HFFc6 (cell line): ENCODE measurements at places on chromosomes 6 and 20.

- H3K36me3 ChIP-seq = 0 out of 2 replicates have a peak, but pooled peaks cover 5% of the 10 kb centered on the region
- H3K27ac ChIP-seq = no peak overlapping the region
- DNase-seq = no peak
- no peak overlapping the region for H3K4me3 ChIP-seq
Measured at GRCh38 chr20:4073852-4074741, 58.7 kb upstream of the RNF24 start.

DNA sequence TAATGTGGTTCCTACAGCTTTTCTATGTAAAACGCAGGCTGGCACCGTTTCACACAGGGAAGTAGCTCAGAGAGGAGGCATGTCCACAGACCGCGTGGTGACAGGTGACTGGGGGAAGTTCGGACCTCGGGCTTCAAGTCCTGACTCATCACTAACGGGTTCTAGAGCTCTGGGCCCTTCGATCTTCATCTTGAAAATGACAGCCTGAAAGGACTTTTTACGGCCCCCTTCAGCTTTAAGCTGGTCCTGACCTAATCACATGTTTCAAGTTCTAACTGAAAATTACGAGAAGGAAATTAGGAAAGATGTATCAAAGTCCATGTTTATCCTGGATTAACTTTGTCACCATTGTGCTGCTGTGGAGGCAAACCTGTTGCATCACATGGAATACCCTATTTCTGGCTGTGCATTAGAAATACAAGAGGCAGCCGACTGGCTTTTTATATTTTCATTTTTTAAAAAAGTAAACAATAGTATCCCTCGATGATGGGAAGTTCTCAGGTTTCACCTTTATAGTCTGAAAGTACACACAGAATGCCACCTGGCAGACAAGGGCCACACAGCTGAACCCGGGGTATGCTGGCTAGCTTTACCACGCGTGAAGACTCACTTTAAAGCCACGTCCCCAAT, 2.0 kb downstream of the MAN1A1 start:
- H3K27me3 ChIP-seq = peaks cover 19% of the 10 kb centered on the region
- DNase-seq = no peak
- no peak overlapping the region for H3K27ac ChIP-seq
- H3K36me3 ChIP-seq = no peaks in the 10 kb centered on the region
- H3K4me3 ChIP-seq = peak overlapping the region; percentile 29

DNA sequence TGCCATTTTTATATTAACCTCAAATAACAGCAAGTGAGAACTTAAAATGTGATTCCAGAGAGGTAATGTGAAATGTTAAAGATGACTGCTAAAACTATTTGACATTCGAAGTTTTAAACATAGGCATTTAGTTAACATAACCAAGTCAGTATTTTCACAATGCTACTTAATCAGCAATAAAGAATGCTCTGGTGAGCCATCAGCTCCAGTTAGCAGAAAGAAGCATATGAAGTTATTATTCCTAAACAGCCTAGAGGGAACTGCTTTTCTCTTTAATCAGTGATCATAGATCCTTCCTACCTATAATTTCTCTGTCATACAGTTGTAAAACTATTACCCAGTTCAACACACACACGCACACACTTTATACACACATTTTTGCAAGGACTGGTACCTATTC, 60.1 kb downstream of the MMS22L start:
- H3K27ac ChIP-seq = no peak overlapping the region
- peaks cover 26% of the 10 kb centered on the region for H3K4me1 ChIP-seq
- H3K27me3 ChIP-seq = peaks cover 2% of the 10 kb centered on the region; the same call in 1 of the 2 replicates
- H3K4me3 ChIP-seq = no peak overlapping the region
- H3K36me3 ChIP-seq = no peaks in the 10 kb centered on the region

GRCh38 chr6:159969921-159970320, 1.0 kb downstream of the IGF2R start:
- H3K4me1 ChIP-seq = peaks cover 65% of the 10 kb centered on the region
- peak overlapping the region; percentile 95 for H3K27ac ChIP-seq
- no peaks in the 10 kb centered on the region; the same call in 1 of the 2 replicates for H3K27me3 ChIP-seq

DNA sequence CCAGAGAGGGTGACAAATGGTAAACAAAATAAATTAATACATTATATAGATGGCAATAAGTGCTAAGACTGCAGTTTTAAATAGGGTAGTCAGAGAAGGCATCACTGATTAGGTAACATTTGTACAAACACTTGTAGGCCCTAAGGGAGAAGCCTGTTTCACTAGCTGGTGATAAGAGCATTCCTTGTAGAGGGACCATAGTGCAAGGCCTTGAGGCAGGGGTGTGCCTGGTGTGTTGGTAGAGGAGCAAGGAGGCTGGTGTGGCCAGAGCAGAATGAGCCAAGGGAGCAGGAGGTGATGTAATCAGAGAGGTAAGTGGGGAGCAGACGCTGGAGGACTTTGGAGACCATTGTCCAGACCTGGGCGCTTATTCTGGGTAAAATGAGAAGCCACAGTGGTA, 70.7 kb downstream of the ANKRD6 start:
- H3K36me3 ChIP-seq = no peaks in the 10 kb centered on the region
- H3K4me3 ChIP-seq = no peak overlapping the region
- H3K4me1 ChIP-seq = no peaks in the 10 kb centered on the region
- no peak for DNase-seq
- H3K27ac ChIP-seq = no peak overlapping the region
- H3K27me3 ChIP-seq = peaks cover 6% of the 10 kb centered on the region

GRCh38 chr20:14845199-14846160, 508.1 kb upstream of the FLRT3 start:
- no peak for DNase-seq
- no peaks in the 10 kb centered on the region for H3K27me3 ChIP-seq
- no peaks in the 10 kb centered on the region for H3K36me3 ChIP-seq
- H3K27ac ChIP-seq = no peak overlapping the region
- no peak overlapping the region for H3K4me3 ChIP-seq
- H3K4me1 ChIP-seq = no peaks in the 10 kb centered on the region

GRCh38 chr20:8490076-8490830, 358.2 kb downstream of the PLCB1 start:
- no peak overlapping the region for H3K27ac ChIP-seq
- no peaks in the 10 kb centered on the region for H3K36me3 ChIP-seq
- no peaks in the 10 kb centered on the region for H3K27me3 ChIP-seq
- no peak overlapping the region for H3K4me3 ChIP-seq

DNA sequence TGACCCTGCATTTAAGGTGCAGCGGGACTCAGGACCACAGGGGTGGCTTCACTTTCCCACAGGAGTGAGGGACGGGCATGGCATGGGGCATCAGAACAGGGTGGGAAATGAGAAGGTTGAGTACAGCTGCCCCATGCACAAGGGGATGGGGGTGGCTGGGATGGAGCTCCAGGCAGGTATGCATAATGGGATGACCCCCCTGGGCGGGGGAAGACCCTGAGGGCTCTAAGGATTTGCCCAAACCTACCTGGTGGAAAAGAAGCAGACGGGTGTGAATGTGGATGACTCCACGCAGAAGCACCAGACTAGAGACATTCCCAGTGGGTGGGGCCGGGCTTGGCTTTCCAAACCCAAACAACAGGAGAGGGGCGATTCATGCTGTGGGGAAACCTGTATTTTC, 200.3 kb downstream of the SYNDIG1 start:
- H3K4me3 ChIP-seq = no peak overlapping the region
- peaks cover 46% of the 10 kb centered on the region for H3K4me1 ChIP-seq
- H3K27me3 ChIP-seq = peaks cover 11% of the 10 kb centered on the region
- DNase-seq = no peak
- no peaks in the 10 kb centered on the region for H3K36me3 ChIP-seq
- no peak overlapping the region; the same call in 1 of the 2 replicates for H3K27ac ChIP-seq

GRCh38 chr6:30357678-30358540, 13.0 kb downstream of the RPP21 start:
- peaks cover 36% of the 10 kb centered on the region for H3K27me3 ChIP-seq
- H3K4me3 ChIP-seq = peak overlapping the region; percentile 84
- H3K4me1 ChIP-seq = peaks cover 10% of the 10 kb centered on the region; the same call in 1 of the 2 replicates
- no peak overlapping the region for H3K27ac ChIP-seq
- no peaks in the 10 kb centered on the region for H3K36me3 ChIP-seq

GRCh38 chr20:58043236-58044140, 185.0 kb downstream of the ANKRD60 start:
- H3K27me3 ChIP-seq = peaks cover 33% of the 10 kb centered on the region
- peaks cover 33% of the 10 kb centered on the region for H3K4me1 ChIP-seq
- no peak for DNase-seq
- no peak overlapping the region for H3K27ac ChIP-seq
- no peak overlapping the region for H3K4me3 ChIP-seq

- no peak overlapping the region for H3K4me3 ChIP-seq
- DNase-seq = peak; percentile 18
- H3K4me1 ChIP-seq = peaks cover 10% of the 10 kb centered on the region
Measured at GRCh38 chr6:110731196-110731595, 84.1 kb downstream of the CDK19 start.

GRCh38 chr6:39865011-39865888, 69.0 kb downstream of the MOCS1 start:
- H3K27ac ChIP-seq = no peak overlapping the region
- peaks cover 7% of the 10 kb centered on the region; the same call in 1 of the 2 replicates for H3K4me1 ChIP-seq
- no peak overlapping the region for H3K4me3 ChIP-seq
- H3K27me3 ChIP-seq = peaks cover 8% of the 10 kb centered on the region

- no peak overlapping the region for H3K4me3 ChIP-seq
- H3K27ac ChIP-seq = no peak overlapping the region
- DNase-seq = no peak
- H3K27me3 ChIP-seq = peaks cover 12% of the 10 kb centered on the region
- no peaks in the 10 kb centered on the region for H3K4me1 ChIP-seq
- H3K36me3 ChIP-seq = no peaks in the 10 kb centered on the region
Measured at GRCh38 chr6:136435101-136435500, 115.1 kb downstream of the MAP7 start.

- no peak overlapping the region for H3K27ac ChIP-seq
- DNase-seq = no peak
- peaks cover 13% of the 10 kb centered on the region for H3K27me3 ChIP-seq
- no peaks in the 10 kb centered on the region for H3K36me3 ChIP-seq
Measured at GRCh38 chr6:166410426-166410935, 27.7 kb upstream of the MPC1 start.

DNA sequence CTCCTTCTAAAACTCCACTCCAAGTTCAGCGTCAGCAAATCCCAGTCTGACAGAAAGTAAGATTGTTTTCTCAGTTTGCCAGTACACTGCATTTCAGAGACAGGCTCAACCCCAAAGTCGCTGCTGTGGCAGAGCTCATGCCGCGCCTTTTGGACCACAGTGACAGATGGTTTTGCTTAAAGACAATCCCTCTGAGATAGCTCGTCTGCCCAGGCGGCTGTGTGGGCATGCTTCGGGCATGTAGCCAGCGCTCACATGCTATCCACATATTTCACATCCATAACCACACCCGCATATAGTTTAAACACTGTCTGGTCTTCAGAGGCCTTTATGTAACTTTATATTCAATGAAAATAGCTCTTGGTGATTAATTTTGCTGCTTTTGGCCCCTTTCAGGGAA, 14.7 kb upstream of the PXDC1 start:
- no peaks in the 10 kb centered on the region for H3K27me3 ChIP-seq
- peak overlapping the region; percentile 40 for H3K27ac ChIP-seq
- no peak for DNase-seq
- peak overlapping the region; percentile 28; the same call in 1 of the 2 replicates for H3K4me3 ChIP-seq
- H3K36me3 ChIP-seq = no peaks in the 10 kb centered on the region

DNA sequence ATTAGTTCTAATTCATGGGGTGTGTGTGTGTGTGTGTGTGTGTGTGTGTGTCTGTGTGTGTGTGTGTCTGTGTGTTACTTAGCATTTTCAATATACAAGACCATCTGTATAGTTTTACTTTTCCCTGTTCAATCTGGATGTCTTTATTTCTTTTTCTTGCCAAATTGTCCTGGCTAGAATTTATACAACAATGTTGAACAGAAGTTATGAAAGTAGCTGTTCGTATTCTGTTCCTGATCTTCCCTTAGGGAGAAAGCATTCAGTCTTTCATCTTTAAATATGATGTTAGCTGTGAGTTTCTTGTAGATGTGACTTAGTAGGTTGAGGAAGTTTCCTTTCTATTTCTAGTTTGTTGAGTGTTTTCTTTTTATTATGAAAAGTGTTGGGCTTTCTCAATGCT, 334.7 kb upstream of the RNF24 start:
- no peak for DNase-seq
- H3K36me3 ChIP-seq = peaks cover 43% of the 10 kb centered on the region
- no peak overlapping the region for H3K4me3 ChIP-seq
- H3K27ac ChIP-seq = no peak overlapping the region

- H3K27ac ChIP-seq = no peak overlapping the region
- H3K4me3 ChIP-seq = no peak overlapping the region
- no peaks in the 10 kb centered on the region for H3K4me1 ChIP-seq
- peaks cover 4% of the 10 kb centered on the region; the same call in 1 of the 2 replicates for H3K27me3 ChIP-seq
- DNase-seq = no peak
Measured at GRCh38 chr6:137427656-137428290, 66.4 kb downstream of the OLIG3 start.

GRCh38 chr6:24802271-24803059, 3.7 kb upstream of the ARMH2 start:
- no peak overlapping the region; the same call in 1 of the 2 replicates for H3K4me3 ChIP-seq
- H3K27ac ChIP-seq = 0 out of 2 replicates have a peak overlapping the region, but pooled peaks have one; percentile 34
- H3K36me3 ChIP-seq = no peaks in the 10 kb centered on the region
- H3K4me1 ChIP-seq = peaks cover 26% of the 10 kb centered on the region
- peak; percentile 41 for DNase-seq

DNA sequence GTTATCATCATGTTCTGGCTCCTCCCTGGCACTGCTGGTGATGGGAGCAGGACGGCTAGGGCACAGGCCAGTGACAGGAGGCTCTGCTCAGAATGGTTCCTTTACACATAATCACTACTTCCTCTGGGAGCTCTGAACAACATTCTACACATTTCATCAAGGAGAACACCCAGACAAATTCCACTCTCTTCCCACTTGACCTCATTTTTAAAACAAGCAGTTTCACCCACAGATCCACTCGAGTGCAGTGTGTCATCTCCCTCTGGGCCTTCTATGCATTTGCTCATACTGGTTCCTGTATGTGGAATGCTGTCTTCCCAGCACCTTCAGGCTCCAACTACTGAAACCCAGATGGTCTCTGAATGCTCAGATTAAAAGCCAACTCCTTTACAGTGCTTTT, 84.8 kb downstream of the ELOVL5 start:
- 0 out of 2 replicates have a peak overlapping the region, but pooled peaks have one; percentile 1 for H3K4me3 ChIP-seq
- peak; percentile 55 for DNase-seq
- H3K27ac ChIP-seq = peak overlapping the region; percentile 58
- no peaks in the 10 kb centered on the region; the same call in 1 of the 2 replicates for H3K27me3 ChIP-seq

DNA sequence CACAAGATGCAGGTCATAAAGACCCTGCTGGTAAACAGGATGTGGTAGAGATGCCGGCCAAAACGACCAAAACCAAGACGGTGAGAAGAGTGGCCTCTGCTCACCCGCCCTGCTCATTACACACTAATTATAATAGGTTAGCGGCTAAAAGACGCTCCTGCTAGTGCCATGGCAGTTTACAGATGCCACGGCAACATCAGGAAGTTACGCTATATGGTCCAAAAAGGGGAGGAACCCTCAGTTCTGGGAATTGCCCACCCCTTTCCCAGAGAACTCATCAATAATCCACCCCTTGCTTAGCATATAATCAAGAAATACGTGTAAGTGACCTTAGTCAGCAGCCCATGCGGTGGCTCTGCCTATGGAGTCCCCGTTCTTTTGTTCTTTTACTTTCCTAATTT, 17.6 kb downstream of the BHLHE23 start:
- no peaks in the 10 kb centered on the region for H3K36me3 ChIP-seq
- H3K4me3 ChIP-seq = peak overlapping the region; percentile 63; the same call in 1 of the 2 replicates
- H3K4me1 ChIP-seq = no peaks in the 10 kb centered on the region
